NT2/D1 (cell line): ENCODE measurements at places on chromosomes 1 and 21.
A peak's percentile ranks its signal among the peaks of the same experiment; 100 is the strongest.

DNA sequence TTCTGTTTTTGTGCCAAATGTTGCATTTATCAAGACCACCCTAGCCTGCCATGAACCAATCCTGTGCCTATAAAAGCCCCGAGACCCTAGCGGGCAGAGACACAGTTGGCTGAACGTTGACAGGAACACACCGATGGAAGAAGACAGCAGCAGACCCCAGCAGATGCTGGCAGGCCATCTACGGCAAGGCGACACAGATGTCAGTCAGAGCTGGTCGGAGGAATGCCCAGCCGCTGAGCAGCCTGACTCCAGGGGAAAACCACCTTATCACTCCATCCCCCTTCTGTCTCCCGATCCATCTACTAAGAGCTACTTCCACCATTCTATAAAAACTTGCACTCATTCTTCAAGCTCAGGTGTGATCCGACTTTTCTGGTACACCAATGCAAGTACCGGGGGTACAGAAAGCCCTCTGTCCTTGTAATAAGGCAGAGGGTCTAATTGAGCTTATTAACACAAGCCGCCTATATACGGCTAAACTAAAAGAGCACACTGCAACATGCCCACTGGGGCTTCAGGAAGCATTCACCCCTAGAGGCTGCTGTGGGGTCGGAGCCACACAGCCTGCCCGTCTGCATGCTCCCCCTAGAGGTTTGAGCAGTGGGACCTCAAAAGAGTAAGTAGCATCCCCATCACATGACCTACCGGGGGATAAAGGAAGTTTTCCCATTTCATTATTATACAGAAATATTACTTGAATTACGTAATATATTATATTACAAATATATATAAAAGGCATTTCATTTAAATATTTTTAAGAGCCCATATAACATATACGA, 1156.3 kb upstream of the B3GALT2 start:
- peak; percentile 38 for DNase-seq

- DNase-seq, result no peak
Measured at GRCh38 chr1:95039360-95040031, 33.3 kb downstream of the ALG14 start.

DNA sequence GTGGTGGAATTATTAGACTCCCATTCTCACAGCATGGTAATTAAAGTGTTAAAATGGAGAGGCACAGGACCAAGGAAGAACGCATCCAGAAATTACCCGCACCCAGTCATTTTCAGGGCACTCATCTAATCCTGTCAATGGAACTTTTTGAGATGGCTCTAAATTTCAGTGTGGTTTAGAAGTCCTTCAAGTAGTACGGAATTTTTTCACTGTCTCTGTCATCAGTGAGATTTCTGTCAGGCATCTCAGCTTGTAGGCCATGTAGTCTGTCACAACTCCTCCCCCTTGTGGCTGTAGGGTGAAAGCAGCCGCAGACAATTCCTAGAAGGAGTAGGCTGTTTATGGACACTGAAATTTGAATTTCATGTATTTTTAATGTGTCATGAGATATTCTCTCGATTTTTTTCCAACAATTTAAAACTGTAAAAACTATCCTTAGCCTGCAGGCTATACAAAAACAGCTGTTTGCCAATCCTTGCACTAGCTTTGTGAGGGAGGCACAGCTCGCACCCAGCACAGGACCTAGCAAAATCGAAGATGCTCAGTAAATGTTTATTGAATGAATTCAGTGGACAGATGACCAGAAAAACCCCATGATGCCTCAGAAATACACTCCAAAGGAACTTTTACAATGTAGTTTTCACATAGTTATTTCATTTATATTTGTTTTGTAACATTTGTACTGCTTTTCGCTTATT, 6.6 kb upstream of the NUP133 start:
- DNase-seq, result peak; percentile 61

DNA sequence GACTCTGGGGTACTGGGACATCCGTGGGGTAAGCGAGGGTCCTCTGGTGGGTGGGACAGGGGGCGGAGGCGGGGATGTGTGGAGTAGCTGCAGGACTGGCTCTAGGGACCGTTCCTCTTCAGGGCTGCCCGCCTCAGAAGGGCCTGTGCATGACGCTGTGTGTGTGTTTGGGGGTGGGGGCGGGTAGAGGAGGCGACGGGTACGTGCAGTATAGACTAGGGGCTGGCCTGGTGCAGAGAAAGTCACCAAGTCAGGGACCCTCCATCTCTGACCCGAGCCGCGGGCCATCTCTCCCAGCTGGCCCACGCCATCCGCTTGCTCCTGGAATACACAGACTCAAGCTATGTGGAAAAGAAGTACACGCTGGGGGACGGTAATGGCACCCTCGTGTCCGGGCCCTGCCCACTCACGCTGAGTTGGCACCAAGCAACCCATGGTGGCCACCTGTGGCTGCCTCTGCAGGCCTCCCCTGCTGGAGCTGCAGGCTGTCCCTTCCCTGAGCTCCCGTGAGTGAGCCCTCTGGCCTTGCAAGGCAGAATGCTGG, 342 bp downstream of the GSTM5 start:
- DNase-seq, result no peak

DNA sequence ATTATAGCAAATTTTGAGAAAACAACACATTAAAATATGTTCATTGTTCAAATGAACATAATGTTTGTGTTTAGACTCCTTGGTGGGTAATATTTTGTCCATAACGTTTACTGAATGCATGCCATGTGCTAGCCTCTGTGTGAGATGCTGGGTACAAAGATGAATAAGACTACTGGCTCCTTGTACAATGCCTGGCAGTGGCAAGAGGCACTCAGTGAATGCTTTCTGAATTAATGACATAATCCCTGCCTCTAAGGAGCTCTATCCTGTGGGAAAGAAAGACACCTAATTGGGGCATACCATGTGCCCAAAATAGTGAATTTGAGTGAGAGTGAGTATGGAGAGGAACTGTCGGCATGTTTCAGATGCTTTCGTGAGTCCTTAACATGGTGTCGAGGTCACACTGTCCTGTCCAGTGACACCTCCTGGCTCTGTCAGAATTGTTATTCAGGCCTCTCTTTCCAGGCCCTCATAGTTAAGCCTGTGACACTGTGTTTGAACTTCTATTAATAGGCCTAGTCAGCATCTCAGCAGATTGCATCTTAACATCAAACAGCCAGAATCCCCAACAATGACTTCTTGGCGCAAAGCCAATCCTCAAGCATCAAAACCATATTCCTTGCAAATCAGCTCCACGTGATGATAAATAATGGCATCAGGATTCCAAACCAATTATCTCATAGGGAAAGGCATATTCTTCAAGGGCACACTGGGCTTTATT, 32.8 kb upstream of the S1PR1 start:
- DNase-seq, result no peak

GRCh38 chr1:87979079-87979478, 650.4 kb downstream of the LMO4 start:
- DNase-seq, result no peak

- no peak for DNase-seq
Measured at GRCh38 chr21:46180778-46181391, 3.4 kb downstream of the SPATC1L start.

DNA sequence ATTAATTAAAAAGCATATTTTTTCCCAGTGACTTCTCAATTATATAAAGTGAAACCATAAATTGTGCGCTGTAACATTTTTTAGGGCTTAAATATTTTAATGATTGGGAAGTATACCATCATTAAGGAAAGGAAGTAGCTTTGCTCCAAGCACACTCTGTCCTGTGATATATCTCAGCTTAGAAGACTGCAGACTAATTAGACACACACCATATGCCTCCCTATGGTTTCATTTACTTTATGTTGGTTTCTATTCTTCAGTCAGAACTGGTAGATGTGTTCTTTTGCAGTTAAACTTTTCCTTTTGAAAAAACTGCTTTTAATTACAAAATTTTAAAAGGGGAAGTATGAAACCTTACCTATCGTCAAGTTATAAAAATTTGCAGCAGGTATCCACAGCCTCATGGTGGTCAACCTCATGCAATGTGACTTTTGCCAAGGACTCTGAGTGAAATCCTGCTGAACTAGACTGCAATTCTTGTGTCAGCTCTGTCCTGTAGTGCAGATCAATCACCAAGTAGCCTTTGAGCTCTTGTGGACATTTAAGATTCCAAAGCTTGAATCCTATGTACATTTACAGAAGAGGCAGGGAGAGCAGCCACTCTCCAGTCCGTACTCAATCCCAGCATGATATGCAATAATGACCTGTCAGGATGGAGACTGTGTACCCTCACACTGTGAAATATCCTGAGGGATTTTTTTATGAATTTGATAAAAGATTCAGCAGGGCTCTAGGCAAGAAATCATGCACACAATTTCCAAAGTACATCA, 149.1 kb downstream of the AMY1C start:
- no peak for DNase-seq

- no peak for DNase-seq
Measured at GRCh38 chr1:46749404-46749803, 30.5 kb upstream of the EFCAB14 start.

DNA sequence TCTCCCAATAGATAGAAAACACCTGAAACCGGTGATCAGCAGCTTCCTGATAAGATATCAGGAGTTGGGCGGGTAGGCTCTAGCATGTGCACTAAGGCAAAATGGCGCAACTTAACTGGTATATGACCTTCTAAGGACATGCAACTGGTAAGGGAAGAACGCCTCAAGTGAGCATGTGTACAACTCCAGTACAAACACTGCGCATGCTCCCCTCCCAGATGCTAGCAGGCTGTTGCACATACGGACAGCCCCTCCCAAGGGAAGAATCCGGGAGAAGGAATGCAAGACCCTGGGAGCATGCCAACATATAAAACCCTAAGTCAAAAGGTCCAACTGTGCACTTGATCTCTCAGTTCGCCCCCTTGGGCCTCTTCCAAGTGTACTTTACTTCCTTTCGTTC, 110.8 kb downstream of the TSEN15 start:
- DNase-seq, result no peak
